ENCODE measurements at places on chromosomes 2 and 18. TPM values are rescaled to one million over a fixed set of nuclear protein-coding genes. Genes with fewer than 3 reads are reported as not detected.

DNA sequence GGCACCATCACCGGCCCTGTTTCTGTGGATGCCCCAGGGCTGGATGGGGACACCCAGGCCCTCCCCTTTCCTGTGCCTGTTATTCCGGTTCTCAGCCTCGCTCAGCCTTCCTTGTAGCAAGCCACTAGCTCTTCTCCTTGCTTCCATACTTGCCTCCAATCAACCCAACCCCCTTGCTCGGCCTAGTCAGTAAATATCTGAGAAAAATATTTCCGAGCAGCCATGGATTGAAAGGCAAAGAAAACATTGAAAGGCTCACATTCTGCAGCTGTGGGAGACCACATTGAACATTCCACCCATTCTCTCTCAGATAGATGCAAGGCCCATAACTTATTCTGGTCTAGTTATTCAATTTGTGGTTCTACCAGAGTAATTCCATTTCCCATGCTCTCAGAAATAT, 114.9 kb downstream of the SPP2 start:
- no peak for DNase-seq
- H3K4me1 ChIP-seq, result peaks cover 4% of the 10 kb centered on the region
- H3K27me3 ChIP-seq, result no peaks in the 10 kb centered on the region
- no peak overlapping the region for H3K27ac ChIP-seq

GRCh38 chr2:30351116-30351515, 95.9 kb upstream of the LCLAT1 start:
- no peaks in the 10 kb centered on the region for H3K4me1 ChIP-seq
- H3K4me3 ChIP-seq, result no peak overlapping the region
- no peak for DNase-seq
- no peak overlapping the region for H3K27ac ChIP-seq
- no peaks in the 10 kb centered on the region for H3K36me3 ChIP-seq
- no peaks in the 10 kb centered on the region for H3K27me3 ChIP-seq

DNA sequence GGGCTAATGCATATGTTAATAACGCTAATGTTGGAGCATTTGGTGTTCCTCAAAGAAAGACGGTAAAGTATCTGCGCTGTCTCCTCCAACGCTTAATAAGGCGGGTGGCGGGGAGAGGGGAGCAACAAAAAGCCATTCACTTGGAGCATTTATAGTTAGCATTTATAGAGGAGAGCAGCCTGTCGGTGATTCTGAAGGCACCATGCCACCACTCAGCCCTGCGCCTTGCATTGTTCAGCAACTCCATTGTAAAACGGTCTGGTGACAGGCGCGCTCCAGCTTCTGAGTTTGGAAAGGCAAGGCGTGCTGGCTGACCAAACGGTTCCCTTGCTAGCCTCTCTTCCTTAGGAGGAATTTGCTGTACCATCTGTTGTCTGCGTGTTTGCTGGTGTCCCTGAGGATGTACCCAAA, 83.9 kb downstream of the LYPD1 start:
- DNase-seq, result no peak
- no peak overlapping the region for H3K4me3 ChIP-seq
- H3K36me3 ChIP-seq, result no peaks in the 10 kb centered on the region

The SPDYA gene
- total RNA-seq, result 13.3 TPM

DNA sequence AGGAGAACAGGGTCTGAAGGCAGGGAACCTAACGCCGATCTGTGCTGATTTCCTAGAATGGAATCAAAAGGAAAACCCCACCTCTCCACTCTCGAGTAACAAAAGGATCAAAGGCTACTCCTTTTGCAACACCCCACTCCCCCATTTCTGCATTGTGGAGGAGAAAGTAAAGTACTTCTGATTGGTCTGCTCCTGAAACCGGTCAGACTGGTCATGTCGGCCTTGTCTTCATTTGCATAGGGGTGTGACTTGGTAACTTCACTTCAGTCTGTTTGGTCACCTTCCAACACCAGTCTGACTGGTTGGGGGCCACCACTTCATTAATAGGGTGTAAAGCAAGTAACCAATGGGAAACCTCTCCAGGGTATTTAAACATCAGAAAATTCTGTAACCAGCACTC, 771.9 kb downstream of the ERBB4 start:
- H3K27ac ChIP-seq, result no peak overlapping the region
- H3K36me3 ChIP-seq, result no peaks in the 10 kb centered on the region
- H3K4me3 ChIP-seq, result no peak overlapping the region
- H3K4me1 ChIP-seq, result no peaks in the 10 kb centered on the region
- no peaks in the 10 kb centered on the region for H3K27me3 ChIP-seq
- no peak for DNase-seq

The IL1F10 gene
- total RNA-seq, result not detected

The DSC1 gene
- 1.6 TPM for total RNA-seq

GRCh38 chr2:12430407-12431133, 286.2 kb upstream of the TRIB2 start:
- H3K27me3 ChIP-seq, result no peaks in the 10 kb centered on the region
- no peak for DNase-seq
- no peaks in the 10 kb centered on the region for H3K4me1 ChIP-seq
- no peaks in the 10 kb centered on the region for H3K36me3 ChIP-seq
- H3K4me3 ChIP-seq, result peak overlapping the region; percentile 20
- peak overlapping the region; percentile 22 for H3K27ac ChIP-seq

GRCh38 chr2:113258471-113259147, 20.1 kb downstream of the PAX8 start:
- H3K4me3 ChIP-seq, result no peak overlapping the region
- H3K4me1 ChIP-seq, result peaks cover 18% of the 10 kb centered on the region
- no peak for DNase-seq
- no peak overlapping the region for H3K27ac ChIP-seq
- no peaks in the 10 kb centered on the region for H3K36me3 ChIP-seq

- no peak overlapping the region for H3K4me3 ChIP-seq
- H3K27ac ChIP-seq, result no peak overlapping the region
- no peaks in the 10 kb centered on the region for H3K27me3 ChIP-seq
- H3K36me3 ChIP-seq, result peaks cover 11% of the 10 kb centered on the region
- H3K4me1 ChIP-seq, result peaks cover 12% of the 10 kb centered on the region
- DNase-seq, result no peak
Observed at GRCh38 chr2:219616550-219616949, 10.9 kb upstream of the SLC4A3 start.

The EVA1A gene
- total RNA-seq, result not detected

DNA sequence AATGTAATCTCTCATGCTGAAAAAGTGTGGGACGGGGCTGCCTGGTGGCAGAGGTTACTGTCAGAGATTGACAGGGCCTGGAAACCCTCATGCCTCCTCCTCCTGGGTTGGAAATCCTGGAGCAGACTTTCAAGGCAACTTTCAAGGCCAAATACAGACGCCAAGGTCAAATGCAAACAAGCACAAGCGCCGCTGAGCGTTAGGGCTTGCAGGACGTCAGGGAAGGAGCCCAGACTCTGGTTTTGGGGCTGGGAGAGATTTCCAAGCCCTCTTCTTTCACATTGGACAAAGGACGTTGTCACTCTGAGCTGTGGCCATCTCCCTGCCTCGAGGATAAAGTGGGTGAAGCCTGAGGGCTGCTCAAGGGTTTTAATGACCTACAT, 120.1 kb downstream of the TWIST2 start:
- no peaks in the 10 kb centered on the region for H3K4me1 ChIP-seq
- H3K27me3 ChIP-seq, result peaks cover under 1% of the 10 kb centered on the region
- DNase-seq, result no peak
- H3K27ac ChIP-seq, result no peak overlapping the region
- H3K36me3 ChIP-seq, result no peaks in the 10 kb centered on the region

GRCh38 chr2:217951521-217952247, 51.1 kb downstream of the TNS1 start:
- DNase-seq, result no peak
- no peak overlapping the region for H3K4me3 ChIP-seq
- H3K36me3 ChIP-seq, result no peaks in the 10 kb centered on the region
- H3K4me1 ChIP-seq, result no peaks in the 10 kb centered on the region
- no peak overlapping the region for H3K27ac ChIP-seq
- peaks cover 51% of the 10 kb centered on the region for H3K27me3 ChIP-seq

The LCT gene
- total RNA-seq, result 0.19 TPM

DNA sequence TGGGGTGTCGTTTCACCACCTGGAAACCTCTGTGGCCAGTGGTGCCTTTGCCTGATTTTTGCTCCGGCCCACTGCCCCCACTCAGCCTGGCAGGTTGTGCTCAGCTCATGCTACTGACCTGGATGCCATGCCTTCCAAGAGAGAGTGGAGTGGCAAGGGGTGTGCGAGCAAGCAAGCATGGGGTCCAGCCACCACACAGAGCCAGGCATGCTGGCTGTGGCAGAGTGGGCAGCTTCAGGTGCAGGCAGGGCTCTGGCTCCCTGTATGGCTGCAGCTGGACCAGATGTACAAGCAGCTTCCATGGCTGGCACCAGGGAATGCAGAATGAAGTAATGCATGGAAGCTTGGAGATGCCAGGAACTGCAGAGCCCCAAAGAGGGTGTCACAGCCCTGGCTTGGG, 620.5 kb upstream of the SETBP1 start:
- H3K27ac ChIP-seq, result no peak overlapping the region
- H3K4me1 ChIP-seq, result no peaks in the 10 kb centered on the region
- H3K4me3 ChIP-seq, result no peak overlapping the region
- no peaks in the 10 kb centered on the region for H3K27me3 ChIP-seq
- H3K36me3 ChIP-seq, result no peaks in the 10 kb centered on the region

The DNAJC5G gene
- not detected for total RNA-seq

The NGEF gene
- total RNA-seq, result not detected

DNA sequence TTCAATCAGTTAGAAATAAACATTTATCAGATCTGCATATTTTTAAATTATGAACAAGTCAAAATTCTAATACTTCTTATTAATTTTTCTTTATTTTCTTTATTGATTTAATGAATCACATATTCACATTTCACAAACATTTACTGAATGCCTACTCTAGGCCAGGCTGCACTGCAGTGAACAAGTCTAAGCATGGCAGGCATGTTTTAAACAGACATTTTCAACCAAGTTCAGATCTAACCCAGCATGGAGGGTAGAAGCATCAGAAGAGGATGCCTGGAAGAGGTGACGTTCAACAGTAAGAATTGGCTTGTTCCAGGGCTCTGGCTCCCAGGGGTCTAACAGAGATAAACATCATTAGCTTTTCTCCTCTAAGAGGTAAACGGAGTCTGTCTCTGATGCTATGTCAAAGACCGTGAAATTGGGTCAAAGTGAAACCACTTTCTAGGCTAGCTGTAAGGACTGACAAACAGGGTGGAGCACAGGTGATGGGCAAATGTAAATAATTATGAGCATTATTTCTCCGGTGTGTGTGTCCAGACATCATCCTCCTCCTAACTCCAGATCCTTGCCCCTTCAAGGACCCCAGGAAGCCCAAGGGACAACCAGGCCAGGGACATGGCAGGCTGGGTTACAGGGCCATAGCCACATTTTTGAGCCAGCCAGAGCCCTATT, 50.6 kb downstream of the UNC50 start:
- DNase-seq, result no peak
- no peaks in the 10 kb centered on the region for H3K36me3 ChIP-seq
- H3K4me1 ChIP-seq, result peaks cover 82% of the 10 kb centered on the region
- peak overlapping the region; percentile 92 for H3K27ac ChIP-seq

DNA sequence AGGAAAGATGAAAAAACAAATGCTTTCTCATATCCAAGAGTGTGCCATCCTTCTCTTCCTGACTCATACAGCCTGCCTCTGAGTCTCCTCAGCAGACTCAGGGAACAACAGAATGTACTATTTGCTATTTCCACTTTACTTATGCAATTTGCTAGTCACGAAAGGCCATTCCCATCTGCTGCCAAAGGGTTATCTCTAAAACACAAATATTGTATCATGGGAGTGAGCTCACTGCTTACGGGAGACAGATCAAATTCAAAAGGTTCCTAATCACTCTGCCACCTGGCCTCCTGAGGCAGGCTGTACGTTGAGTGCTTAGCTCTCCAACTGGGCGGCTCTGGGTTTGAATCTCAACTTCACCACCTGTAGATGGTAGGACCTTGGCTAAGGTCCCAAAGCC, 92.0 kb downstream of the GAREM1 start:
- H3K4me3 ChIP-seq, result no peak overlapping the region
- no peaks in the 10 kb centered on the region for H3K36me3 ChIP-seq
- no peaks in the 10 kb centered on the region for H3K4me1 ChIP-seq
- no peak overlapping the region for H3K27ac ChIP-seq
- no peaks in the 10 kb centered on the region for H3K27me3 ChIP-seq

- H3K27me3 ChIP-seq, result no peaks in the 10 kb centered on the region
- H3K36me3 ChIP-seq, result no peaks in the 10 kb centered on the region
- peaks cover 40% of the 10 kb centered on the region for H3K4me1 ChIP-seq
- DNase-seq, result no peak
Observed at GRCh38 chr2:128282246-128282975, 36.3 kb downstream of the HS6ST1 start.

The RFTN2 gene
- total RNA-seq, result not detected

DNA sequence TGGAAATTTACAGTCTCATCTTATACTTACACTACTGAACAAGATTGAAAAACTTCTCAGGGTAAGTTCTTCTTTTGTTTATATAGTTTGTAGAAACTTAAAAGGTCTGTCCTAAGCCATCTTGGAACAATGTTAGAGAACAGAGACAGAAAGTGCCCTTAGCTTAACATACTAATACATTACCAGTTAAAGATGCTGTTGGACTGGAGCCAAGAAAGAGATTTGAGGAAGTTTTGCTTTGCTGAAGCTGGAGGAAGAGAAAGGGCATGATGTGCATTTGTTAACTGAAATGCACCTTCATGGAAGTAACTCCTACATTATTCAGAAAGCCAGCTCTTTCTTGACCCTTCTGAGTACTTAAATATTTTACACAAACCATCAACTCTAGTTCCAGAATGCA, 66.5 kb upstream of the TNFRSF11A start:
- no peak overlapping the region for H3K27ac ChIP-seq
- H3K36me3 ChIP-seq, result peaks cover 9% of the 10 kb centered on the region
- H3K27me3 ChIP-seq, result no peaks in the 10 kb centered on the region

- H3K27ac ChIP-seq, result no peak overlapping the region
- H3K36me3 ChIP-seq, result no peaks in the 10 kb centered on the region
- H3K4me3 ChIP-seq, result no peak overlapping the region
- no peaks in the 10 kb centered on the region for H3K4me1 ChIP-seq
- DNase-seq, result no peak
Observed at GRCh38 chr2:103005393-103005792, 243.6 kb downstream of the TMEM182 start.

- no peak for DNase-seq
- no peak overlapping the region for H3K4me3 ChIP-seq
- H3K27ac ChIP-seq, result no peak overlapping the region
- no peaks in the 10 kb centered on the region for H3K36me3 ChIP-seq
- peaks cover 9% of the 10 kb centered on the region for H3K27me3 ChIP-seq
- peaks cover 15% of the 10 kb centered on the region for H3K4me1 ChIP-seq
Observed at GRCh38 chr2:88197732-88198131, 27.6 kb downstream of the THNSL2 start.

The PSMA8 gene
- total RNA-seq, result 0.44 TPM

DNA sequence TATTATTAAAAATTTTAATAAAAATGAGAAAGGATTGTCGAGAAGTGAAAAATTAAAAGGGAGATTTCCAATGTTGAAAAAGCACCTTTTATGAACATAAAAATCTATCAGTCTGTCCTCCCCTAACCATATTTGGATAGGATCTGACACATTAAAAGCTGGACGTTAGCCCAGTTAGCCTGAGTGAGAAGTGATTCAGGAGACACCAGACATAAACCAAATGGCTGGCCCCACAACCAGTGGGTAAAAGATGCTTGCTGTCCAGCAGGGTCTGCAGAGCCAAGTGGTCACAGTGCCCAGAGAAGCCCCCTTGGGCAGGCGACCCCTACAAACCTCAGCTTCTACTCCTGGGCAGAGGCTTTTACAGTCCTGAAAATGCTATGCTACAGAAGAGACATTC, 253.8 kb upstream of the LYPD1 start:
- H3K4me3 ChIP-seq, result no peak overlapping the region
- no peaks in the 10 kb centered on the region for H3K36me3 ChIP-seq
- H3K27me3 ChIP-seq, result no peaks in the 10 kb centered on the region
- H3K4me1 ChIP-seq, result no peaks in the 10 kb centered on the region
- DNase-seq, result no peak

- H3K27ac ChIP-seq, result no peak overlapping the region
- H3K4me3 ChIP-seq, result no peak overlapping the region
- no peak for DNase-seq
- peaks cover 7% of the 10 kb centered on the region for H3K36me3 ChIP-seq
- H3K4me1 ChIP-seq, result no peaks in the 10 kb centered on the region
Observed at GRCh38 chr2:24592441-24593100, 101.5 kb downstream of the NCOA1 start.

Data from T-cell (primary cell).